ENCODE measurements at places on chromosomes 3 and 15. TPM values are rescaled to one million over a fixed set of nuclear protein-coding genes. Genes with fewer than 3 reads are reported as not detected.

DNA sequence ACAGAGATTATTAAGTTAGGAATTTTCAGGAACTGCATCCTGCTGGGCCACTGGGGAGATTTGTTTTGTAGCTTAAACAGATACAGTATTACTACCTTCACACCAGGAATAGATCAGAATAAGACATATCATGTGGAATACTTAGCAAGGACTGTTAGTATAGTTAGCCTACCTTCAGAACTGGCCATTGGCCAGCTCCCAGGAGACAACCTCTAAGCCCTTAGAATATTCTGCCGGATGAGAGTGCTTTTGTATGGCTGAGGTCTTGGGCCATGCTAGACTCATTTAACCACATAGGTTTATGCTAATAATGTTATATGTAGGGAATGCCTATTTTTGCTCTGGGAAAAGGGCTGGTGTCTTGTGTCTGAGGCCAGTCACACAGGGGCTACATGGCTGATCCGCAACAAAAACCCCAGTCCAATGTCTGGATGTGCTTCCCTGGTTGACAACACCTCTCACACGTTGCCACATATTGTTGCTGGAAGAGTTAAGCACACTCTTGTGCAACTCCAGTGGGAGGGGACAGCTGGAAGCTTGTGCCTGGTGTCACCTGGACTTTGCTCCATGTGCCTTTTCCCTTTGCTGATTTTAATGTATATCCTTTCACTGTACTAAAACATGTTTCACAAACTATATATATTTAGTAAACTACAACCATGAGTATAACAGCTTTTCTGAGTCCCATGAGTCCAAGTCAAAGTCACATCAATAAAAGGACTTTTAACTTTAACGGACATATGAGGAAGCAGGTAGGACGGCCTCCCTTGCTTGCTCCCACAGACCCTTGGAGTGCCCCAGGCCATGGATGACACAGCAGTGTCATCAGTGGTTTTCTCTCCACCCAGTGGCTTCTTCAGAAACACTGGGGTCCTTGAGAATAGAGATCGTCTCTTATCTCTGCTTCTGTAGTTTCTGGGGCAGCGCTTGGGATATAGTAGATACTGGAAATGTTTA, 118.0 kb upstream of the C3orf80 start:
- DNase-seq = peak; percentile 67

FGF12 gene
- 0.77 TPM for total RNA-seq

CPN2 gene
- total RNA-seq = 204 TPM

GRCh38 chr3:28376424-28376823, 27.8 kb upstream of the AZI2 start:
- DNase-seq = no peak

ARL14 gene
- 0.31 TPM for total RNA-seq

TNK2 gene
- 17.3 TPM for total RNA-seq

GRCh38 chr15:81000144-81000623, 539 bp upstream of the TLNRD1 start:
- DNase-seq = no peak

DNA sequence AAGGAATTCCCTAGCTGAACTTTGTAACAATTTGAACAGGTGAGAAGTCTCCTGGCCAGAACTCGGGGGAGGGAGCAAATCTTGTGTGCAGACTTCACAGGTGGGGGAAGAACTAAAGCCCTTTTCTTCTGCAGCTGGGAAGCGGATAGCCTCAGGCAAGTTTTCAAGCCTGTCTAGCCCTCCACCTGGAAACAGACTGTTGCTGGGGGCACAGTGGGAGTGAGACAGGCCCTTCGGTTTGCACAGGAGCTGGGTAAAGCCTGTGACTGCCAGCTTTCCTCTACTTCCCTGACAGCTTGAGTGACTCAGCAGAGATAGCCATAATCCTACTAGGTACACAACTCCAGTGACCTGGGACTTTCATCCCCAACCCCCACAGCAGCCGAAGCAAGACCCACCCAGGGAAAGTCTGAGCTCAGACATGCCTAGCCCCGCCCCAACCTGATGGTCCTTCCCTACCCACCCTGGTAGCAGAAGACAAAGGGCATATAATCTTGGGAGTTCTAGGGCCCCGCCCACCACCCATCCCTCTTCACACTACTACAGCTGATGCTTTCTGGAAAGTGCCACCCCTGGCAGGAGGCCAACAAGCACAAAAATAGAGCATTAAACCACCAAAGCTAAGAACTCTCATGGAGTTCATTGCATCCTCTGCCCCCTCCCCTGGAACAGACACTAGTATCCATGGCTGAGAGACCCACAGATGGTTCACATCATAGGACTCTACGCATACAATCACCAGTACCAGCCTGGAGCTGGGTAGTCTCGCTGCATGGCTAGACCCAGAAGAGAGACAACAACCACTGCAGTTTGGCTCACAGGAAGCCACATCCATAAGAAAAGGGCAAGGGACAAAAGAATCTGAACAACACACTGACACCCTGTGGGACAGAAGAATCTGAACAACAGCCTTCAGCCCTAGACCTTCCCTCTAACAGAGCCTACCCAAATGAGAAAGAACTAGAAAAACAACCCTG, 479.0 kb downstream of the RAP2B start:
- no peak for DNase-seq

DNA sequence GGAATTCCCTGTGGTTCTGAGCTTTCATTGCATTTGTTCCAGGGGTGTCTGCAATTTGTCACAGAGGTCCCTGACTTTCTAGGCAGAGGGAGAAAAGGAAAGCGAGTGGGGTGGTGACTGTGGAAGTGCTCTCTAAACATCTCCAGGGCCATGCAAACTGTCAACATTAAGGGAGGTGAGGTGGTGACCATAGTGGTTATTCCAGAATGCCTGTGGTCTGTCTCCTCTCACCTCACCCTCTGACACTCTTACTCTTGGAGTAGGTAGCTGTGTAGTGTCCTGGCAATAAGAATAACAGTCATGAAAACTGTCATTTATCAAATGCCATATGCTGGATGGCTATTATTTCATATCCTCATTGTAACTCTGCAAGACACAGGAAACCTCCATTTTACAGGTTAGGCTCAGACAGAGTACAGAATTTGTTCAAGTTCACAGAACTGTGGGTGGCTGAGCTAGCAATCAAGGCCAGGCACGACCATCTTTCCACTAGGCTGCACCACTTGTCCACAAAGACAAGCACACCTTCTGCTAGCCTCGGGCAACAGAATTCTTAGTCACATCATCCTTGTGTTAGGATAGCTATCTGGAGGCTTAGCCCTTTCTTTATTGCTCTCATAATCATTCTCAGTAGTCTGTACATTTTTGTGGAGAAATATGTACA, 179.4 kb downstream of the CD47 start:
- no peak for DNase-seq

ST3GAL6 gene
- 39.6 TPM for total RNA-seq

ZBTB47 gene
- 5.7 TPM for total RNA-seq

WNT5A gene
- total RNA-seq = 1.5 TPM

Measured in right lobe of liver (tissue), 6 donors.